ENCODE measurements at places on chromosomes 16 and 17. TPM values are rescaled to one million over a fixed set of nuclear protein-coding genes. Genes with fewer than 3 reads are reported as not detected.

DNA sequence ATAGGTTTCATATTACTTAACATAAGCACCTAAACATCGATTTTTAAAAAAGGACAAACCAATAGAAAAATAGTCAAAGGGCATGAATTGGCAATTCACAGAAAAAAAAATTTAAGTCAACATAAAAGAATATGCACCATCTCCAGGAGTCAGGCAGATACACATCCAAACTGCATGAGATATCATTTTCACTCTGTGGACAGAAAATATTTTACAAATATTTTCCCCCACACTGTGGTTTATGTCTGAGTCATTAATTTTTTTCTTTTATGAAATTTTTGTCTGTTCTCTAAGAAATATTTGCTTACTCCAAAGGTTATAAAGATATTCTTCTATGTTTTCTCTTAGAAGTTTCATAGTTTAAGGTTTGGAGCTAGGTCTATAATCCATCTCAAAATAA, 74.4 kb upstream of the DNAH17 start:
- DNase-seq: no peak

GRCh38 chr16:86835982-86836381, 257.6 kb downstream of the FOXL1 start:
- DNase-seq: no peak

DNA sequence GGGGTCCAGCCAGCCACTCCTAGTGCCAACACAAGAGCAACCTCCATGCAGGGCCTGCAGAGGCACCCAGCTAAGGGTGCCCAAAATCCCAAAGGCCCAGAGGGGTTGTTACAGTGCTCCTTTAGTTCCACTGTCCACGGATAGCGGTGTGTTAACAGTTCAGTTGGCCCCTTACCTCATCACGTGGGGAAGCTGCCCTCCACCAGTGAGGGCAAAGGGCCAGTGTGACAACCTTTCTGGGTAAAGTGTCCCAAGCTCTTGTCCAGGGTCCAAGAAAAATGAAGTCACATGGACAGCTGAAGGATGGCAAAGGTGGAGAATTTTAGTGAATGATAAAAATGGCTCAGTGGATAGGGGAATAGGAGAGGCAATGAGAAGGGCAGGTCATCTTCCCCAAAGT, 8.7 kb upstream of the MKS1 start:
- DNase-seq: no peak

DNA sequence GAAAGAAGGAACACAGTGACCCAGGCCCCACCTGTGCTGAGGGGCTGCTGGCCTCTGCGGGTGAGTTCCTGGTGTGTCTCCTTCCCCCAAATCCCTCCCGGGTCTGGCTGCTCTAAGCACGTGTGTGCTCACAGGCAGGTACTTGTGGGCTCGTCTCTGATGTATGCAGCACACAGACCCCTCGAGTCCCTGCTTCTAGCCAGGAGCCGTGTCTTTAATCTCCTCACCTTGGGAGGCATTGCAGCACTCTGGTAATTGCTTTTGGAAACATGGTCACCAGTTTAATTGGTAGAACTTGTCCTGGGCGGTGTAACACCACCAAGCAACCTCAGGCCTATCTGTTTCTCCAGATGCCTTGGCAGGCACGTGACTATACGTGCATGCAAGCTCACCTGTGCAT, 8.8 kb upstream of the RPL38 start:
- no peak for DNase-seq

The FA2H gene
- 9.8 TPM for total RNA-seq

The TMEM98 gene
- total RNA-seq: 41.9 TPM

GRCh38 chr17:10620823-10621222, 36.3 kb downstream of the MYH3 start:
- no peak for DNase-seq

DNA sequence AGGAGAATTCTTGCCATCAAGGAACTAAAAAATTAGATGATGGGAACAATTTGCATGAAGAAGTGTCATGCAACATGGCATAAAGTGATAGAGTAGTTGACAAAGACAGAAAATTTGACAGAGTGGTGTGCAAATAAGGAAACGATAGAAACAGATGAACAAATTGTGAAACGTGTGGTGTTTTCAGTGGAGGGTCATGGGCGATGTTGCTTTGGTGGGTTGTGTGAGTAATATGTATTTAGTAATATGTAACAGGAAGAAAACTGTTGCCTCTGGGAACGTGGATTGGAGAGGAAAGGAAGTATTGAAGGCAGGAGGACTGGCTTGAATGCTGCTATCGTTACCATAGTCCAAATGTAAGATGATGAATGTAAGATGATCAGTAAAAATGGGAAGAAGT, 3.6 kb downstream of the COX10 start:
- no peak for DNase-seq

GRCh38 chr17:66331038-66331816, 28.8 kb downstream of the PRKCA start:
- DNase-seq: no peak

The SLC22A31 gene
- total RNA-seq: 2.5 TPM

The SPSB3 gene
- total RNA-seq: 39.2 TPM
